Uterine smooth muscle cell (primary cell): ENCODE measurements at places on chromosomes 3 and 15. TPM values are rescaled to one million over a fixed set of nuclear protein-coding genes. Genes with fewer than 3 reads are reported as not detected.

The GOLGA8R gene
- 1.9 and 4.6 TPM in 2 replicates for total RNA-seq

The MYRIP gene
- 0.12 and 0.22 TPM in 2 replicates for total RNA-seq

The DAPK2 gene
- 4.2 and 5.8 TPM in 2 replicates for total RNA-seq

The ITIH1 gene
- not detected in 2 replicates for total RNA-seq
